Right hindlimb (tissue), 1 donor: ENCODE measurements at places on chromosomes 6 and 20.

GRCh38 chr6:24935366-24936152 lies at the start of gene RIPOR2:
TSS of gene RIPOR2 (minus strand) at chr6:24935960. CDS start at chr6:24935898, 62 bp downstream.
- no peak for DNase-seq

DNA sequence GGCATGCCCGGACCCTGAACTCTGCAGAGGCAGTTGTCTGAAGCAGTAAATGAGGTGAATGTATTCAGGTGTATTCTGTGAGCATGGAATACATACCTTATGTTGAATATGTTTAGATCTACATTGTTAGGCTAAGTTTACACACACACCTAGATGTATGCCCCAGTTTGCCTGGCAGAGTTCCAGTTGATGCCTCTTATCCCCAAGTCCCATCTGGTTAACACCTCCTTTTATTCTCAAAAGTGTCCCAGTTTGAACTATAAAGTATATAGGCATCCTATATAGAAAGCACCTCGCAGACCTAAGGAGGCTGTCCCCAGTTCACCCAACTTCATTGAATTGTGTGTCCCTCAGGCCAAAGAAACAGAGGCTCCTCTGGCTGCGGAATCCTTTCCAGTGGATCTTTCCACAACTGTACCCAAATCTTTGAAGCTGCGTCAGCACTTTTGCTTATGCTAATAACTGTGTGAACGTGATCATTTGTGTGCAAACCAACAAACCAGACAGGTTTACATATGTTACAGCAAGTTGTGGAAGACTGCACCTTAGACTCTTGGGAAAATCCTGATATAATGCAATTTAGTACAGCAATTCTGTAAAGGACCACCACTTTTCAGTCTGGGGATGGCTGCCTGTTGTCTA lies 4.8 kb upstream of the DHX35 start:
- DNase-seq: no peak

- peak; percentile 22 for DNase-seq
These were observed 650 bp upstream of the CASP8AP2 start for GRCh38 chr6:89828988-89829471.

DNA sequence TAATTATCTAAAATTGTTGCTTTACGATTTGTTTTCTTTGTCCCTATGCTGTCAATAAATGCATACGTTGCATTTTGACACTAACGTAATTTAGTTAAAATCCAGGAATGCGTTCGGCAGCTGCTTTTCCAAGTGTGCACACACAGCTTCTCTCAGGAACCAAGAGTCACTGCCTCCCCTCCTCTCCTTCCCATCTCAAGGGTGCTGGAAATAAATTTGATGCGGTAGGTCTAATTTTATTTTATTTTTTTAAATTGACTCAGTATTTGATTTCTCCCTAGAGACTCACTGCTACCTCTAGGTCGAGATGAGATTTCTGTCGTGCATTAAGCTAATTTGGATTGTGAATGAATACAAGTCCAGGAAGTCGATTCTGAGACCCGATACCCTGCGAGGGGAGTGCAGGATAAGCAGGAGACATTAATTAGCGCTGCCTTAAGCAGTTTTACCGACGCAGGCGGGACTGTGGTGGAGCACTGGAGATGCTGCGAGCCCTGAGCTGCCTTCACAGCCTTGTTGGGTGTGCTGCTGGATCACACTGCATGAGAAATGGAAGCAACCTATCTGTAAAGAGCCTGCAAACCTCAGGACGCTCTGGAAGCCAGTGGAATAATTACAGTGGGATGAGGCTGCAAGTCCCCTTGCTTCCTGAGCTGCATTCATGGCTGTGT lies 381.2 kb downstream of the C6orf118 start:
- DNase-seq: no peak

DNA sequence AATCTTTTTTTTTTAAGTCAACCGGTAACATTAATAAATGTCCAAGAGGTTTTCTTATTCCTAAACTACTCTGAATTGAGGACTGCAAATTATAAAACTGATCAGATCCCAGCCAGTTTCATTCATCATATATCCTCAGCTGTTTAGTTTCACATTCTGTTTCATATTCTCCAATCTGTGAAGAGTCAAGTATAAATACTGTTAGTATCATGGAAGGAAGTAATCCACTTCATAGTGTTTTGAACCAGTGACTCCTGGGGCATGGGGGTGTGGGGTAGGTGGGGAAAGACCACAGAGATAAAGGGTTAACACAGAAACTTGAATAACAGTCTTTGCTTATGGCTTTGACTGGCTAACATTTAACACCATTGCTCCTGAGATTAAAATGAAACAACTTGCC lies 69.9 kb downstream of the FYN start:
- DNase-seq: no peak

GRCh38 chr20:43691928-43692524 lies 25.1 kb downstream of the MYBL2 start:
- peak; percentile 31 for DNase-seq

- no peak for DNase-seq
These were observed 160.9 kb upstream of the SPTLC3 start for GRCh38 chr20:12847872-12848271.

DNA sequence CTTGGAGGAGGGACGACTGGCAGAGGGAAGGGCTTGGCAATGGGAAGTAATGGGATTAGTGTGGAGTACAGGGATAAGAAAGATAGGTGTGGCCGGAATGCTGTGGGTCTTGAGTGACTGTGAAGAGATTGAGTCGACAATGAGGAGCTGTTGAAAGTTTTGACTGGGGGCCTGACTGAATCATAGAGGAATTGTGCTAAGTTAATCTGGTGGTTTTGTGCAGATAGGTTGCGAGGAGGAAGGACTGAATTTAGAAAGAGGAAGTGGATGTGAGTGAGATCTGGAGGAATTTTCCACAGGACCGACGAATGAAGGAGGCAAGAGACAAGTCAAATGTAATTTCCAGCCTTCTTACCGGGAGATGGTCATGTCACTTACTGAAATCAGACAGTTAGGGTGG lies 143.9 kb upstream of the RALGAPA2 start:
- DNase-seq: no peak

- DNase-seq: no peak
These were observed 24.2 kb downstream of the POFUT1 start for GRCh38 chr20:32231847-32232246.

- no peak for DNase-seq
These were observed 170.6 kb upstream of the QKI start for GRCh38 chr6:163243692-163244589.

DNA sequence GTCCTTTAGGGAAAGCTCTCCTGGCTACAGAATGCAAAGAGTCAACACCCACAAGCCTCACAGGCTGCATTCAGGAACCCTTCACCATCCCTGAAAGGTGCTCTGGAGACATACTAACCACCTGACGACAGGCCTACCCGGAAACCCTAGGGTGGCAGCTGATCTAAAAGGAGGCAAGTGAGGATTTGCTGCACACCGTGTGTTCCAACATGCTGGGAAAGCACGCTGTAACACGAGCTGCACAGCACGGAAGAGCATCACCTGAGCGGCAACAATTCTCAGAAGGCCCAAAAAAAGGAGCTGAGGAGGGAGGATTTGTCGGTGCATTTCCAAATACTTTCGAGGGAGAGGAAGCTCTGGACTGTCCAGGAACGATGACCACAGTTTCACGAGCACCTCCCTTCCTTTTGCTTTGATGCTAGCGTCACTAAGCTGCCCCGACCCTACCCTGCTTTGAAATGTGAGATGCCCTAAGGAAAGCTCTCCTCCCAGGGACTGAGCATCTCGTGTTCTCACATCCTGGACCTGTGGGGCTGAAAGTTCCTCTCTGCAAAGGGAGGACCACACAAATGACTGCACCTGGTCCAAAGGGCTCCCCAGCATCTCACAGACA lies 87.0 kb downstream of the PPP1R3G start:
- DNase-seq: no peak

GRCh38 chr20:37265152-37265551 lies 3.5 kb upstream of the GHRH start:
- DNase-seq: no peak

GRCh38 chr6:33620856-33621710 lies at the start of gene ITPR3:
TSS of gene ITPR3 (plus strand) at chr6:33621322. CDS start at chr6:33621603, 281 bp downstream.
- peak; percentile 57 for DNase-seq

GRCh38 chr6:118786596-118787453 lies 107.1 kb upstream of the ASF1A start:
- DNase-seq: no peak

DNA sequence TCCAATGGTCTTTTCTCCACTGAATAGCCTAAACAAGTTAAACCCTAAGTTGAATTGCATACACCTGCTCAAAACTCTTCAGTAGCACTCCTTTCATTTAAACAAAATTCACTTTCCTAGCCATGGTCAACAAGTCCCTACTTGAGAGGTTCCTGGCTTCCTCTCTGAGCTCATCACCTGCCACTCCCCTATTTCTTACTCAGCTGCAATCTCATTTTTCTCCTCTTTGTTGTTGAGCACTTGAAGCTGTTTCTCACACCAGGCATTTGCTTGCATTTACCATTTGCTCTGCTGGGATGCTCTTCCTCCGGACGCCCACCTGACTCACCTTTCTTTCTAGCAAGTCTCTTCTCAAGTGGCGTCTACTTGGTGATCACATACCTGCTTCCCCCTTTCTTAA lies 38.5 kb downstream of the EDN1 start:
- no peak for DNase-seq

GRCh38 chr6:40894962-40895799 lies 143.8 kb downstream of the UNC5CL start:
- peak; percentile 44 for DNase-seq

GRCh38 chr20:1855109-1855508 lies 40.1 kb upstream of the SIRPA start:
- no peak for DNase-seq

DNA sequence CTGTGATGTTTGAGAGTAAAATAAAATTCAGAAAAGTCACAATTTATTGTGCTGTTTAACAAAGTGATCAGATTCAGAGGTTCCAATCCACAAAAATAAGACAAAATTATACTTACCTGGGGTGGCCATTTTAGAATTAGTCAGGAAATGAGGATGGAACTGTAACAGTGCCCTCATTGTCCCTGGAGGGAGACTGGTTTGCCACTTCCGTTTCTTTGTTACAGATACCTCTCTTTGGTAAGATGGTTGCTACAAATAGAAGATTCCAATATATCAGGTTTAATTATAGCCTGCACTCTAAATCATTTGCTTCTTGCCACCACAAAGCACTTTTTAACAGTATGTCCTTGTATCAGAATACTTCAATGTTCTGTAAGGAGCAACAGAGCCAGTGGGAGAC lies 95.6 kb downstream of the CTNNBL1 start:
- no peak for DNase-seq

GRCh38 chr6:72675396-72675795 lies 53.5 kb downstream of the KCNQ5 start:
- DNase-seq: no peak

DNA sequence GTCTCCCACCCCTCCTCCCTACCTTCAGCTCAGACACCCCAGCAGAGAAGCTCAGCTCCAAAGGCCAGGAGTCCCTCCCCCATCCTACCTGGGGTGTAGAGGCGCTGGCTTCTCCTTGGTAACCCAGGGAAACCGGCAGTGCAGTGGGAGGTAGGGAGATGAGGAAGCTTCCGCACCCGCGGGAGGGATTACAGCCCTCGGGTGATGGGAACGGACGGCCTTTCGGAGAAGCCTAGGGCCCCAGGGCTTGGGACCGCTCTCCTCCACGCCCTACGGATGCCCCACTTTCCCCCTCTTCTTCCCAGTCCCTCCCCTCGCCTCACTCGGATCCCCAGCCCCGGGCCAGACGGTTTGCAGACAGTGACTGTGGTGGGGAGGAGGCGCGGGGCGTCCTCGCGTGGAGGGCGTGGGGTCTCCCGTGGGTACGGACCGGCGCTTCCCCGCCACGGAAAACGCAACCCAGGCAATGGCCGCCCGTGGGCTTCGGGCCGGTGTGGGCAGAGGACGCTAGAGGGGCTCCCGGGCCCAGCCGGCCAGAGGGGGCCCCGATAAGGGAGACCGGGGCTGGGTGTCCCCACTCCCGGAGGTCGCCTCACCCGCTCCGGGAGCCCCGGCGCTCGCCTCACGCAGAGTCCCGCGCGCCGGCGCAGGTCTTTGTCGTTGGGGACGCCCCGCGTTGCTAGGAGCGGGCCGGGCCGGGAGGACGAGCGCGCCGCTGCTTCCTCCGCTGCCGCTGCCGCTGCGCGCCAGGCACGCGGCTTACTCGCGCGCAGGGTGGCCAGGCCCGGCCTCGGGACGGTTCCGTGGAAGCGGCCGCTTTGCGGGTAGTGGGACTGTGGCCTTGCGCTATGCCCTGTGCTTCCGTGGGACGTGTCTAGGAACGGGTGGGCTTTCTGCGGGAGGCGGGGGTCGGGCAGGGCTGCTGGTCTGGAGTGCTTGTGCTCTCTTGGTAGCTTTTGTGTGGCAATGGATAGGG lies 15.8 kb downstream of the AARS2 start:
- DNase-seq: peak; percentile 60

- no peak for DNase-seq
These were observed 230.7 kb upstream of the QKI start for GRCh38 chr6:163183806-163184205.

- DNase-seq: no peak
These were observed 569.7 kb upstream of the MARCKS start for GRCh38 chr6:113287396-113287795.

DNA sequence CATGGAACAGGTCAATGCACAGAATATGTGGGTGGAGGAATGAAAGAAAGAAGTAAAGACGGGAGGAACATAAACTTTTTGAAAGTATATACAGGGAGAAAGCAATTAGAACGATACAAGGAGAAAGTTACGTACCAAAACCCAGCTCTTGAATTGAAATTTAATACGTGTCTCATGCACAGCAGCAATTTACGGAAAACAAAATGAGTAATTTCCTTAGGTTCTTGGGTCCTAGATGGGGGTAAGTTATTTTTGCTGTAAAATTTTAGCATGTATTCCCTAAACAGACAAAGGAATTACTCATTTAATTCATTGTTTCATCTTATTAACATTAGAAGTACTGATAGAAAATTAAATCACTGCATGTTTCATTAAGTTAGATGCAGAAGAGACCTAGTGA lies 75.8 kb downstream of the PDE10A start:
- no peak for DNase-seq

DNA sequence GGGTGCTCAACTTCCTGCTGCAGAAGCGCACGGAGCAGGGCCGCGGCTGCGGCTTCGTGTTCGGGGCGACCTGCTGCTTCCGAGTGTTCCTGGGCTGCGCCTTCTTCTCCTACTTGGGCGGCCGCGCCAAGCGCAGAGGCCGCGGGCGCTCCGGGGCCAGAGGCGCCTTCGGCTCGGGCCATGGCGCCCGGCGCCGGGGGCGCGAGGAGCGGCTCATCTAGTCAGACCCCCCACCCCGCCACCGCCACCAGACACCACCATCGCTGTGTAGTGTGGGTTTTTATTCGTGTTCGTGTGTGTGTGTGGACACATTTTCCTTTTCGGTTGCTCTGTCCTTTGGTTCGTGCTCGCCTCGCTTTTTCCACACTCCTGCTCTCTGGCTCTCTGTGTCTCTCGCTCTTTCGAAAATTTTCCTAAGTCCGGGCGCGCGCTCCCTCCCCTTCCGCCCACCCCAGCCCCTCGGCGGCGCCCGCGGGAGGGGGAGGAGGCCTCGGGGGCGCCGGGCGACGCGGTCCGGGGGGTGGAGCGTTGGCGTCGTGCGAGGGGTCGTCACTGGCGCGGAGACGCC lies 38.1 kb downstream of the GNAS start:
- DNase-seq: peak; percentile 95

- no peak for DNase-seq
These were observed 131.8 kb downstream of the SCML4 start for GRCh38 chr6:107692351-107692750.

GRCh38 chr20:10846766-10847165 lies 173.0 kb upstream of the JAG1 start:
- no peak for DNase-seq

- DNase-seq: no peak
These were observed 31.9 kb upstream of the ANKEF1 start for GRCh38 chr20:10002866-10003265.
